ENCODE measurements at places on chromosomes 12 and 14. TPM values are rescaled to one million over a fixed set of nuclear protein-coding genes. Genes with fewer than 3 reads are reported as not detected.
A peak's percentile ranks its signal among the peaks of the same experiment; 100 is the strongest.

DNA sequence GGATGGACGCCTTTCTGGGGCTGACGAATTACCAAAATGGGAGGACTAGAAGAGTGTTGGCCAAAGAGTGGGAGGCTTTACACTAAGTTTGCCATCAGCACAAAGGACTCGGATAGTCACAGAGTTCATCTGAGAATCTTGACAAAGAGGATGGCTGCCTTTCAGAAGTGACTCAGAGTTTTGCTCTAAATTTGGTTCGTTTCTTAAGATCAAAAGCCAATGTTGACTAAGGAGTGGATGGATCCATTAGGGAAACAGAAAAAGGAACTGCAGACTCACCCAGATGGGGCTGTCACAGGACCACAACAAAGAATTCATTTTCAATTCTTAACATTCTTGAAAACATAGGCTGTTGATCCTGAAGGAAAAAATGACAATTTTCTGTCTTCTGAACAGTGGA lies 81.3 kb upstream of the DUSP6 start:
- H3K4me3 ChIP-seq, result no peak overlapping the region
- no peaks in the 10 kb centered on the region for H3K4me1 ChIP-seq
- no peak for DNase-seq
- H3K36me3 ChIP-seq, result peaks cover 4% of the 10 kb centered on the region

GRCh38 chr14:81716953-81717352 lies 183.3 kb upstream of the SEL1L start:
- no peak for DNase-seq
- no peaks in the 10 kb centered on the region for H3K4me1 ChIP-seq
- no peaks in the 10 kb centered on the region for H3K27me3 ChIP-seq
- H3K27ac ChIP-seq, result no peak overlapping the region
- H3K36me3 ChIP-seq, result no peaks in the 10 kb centered on the region

- DNase-seq, result no peak
- no peaks in the 10 kb centered on the region for H3K27me3 ChIP-seq
- H3K27ac ChIP-seq, result no peak overlapping the region
- no peaks in the 10 kb centered on the region for H3K4me1 ChIP-seq
- H3K36me3 ChIP-seq, result no peaks in the 10 kb centered on the region
These were observed 10.6 kb upstream of the SPPL3 start for GRCh38 chr12:120914794-120915193.

SMCO2 gene
- not detected for total RNA-seq

DNA sequence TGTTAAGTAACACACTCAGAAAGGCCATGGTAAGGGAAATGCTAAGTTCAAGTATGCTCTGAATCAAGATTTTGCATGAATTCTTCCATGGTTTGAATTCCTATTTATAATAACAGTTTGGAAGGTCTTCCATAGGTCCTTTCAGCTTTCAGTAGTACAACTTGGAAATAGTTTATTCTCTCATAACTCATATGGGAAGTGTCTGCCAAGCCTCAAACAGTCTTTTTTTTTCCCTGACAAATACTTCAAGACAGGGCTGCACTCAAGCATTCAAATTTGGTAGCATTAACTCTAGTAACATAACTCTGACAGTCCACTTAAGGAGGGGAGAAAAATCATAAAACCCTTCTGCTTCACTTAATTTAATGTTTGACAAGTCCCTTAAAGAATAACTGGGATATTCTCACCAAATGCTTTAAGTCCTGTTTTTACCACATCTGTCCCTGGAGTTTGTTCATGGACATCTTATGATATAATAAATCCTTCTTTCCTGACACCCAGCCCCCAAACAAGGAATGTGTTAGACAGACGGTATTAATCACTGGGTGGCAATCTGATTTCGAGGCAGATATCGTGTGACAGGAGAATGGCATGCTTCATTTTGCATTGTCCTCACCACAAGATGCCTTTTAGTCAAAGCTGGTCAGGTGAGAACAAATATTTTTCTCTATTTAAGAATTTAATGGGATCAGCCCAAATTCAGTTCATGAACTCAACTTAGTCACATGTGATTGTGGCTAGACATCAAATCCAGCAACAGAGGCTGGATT lies 165.7 kb downstream of the BMP4 start:
- no peaks in the 10 kb centered on the region for H3K36me3 ChIP-seq
- no peaks in the 10 kb centered on the region for H3K27me3 ChIP-seq
- no peak overlapping the region for H3K4me3 ChIP-seq
- no peaks in the 10 kb centered on the region for H3K4me1 ChIP-seq
- DNase-seq, result no peak
- no peak overlapping the region for H3K27ac ChIP-seq

EIF2S3B gene
- 0.73 TPM for total RNA-seq

NKX2-1 gene
- total RNA-seq, result not detected

SIX6 gene
- not detected for total RNA-seq

DNA sequence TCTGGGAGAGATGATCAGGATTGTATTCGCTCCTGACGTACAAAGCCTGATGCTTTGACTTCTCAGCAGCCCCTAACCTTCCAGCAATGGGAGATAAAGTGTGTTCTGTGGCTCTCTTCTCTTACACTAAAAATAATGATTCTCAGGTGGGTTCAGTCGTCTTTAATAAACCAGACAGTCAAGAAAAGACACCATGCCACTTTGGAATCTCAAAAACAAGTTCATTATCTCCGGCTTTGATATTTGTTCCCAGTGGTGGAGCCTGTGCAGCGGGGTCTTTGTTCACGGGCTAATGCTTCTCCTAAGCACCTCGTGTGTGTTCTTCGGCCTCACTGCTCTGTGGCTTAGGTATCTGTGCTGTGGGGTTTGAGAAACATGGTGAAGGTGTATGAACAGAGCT lies 1.6 kb downstream of the ACVR1B start:
- no peaks in the 10 kb centered on the region for H3K36me3 ChIP-seq
- no peak overlapping the region for H3K27ac ChIP-seq
- peaks cover 18% of the 10 kb centered on the region for H3K4me1 ChIP-seq
- DNase-seq, result no peak
- peaks cover 18% of the 10 kb centered on the region for H3K27me3 ChIP-seq
- H3K4me3 ChIP-seq, result no peak overlapping the region

DNA sequence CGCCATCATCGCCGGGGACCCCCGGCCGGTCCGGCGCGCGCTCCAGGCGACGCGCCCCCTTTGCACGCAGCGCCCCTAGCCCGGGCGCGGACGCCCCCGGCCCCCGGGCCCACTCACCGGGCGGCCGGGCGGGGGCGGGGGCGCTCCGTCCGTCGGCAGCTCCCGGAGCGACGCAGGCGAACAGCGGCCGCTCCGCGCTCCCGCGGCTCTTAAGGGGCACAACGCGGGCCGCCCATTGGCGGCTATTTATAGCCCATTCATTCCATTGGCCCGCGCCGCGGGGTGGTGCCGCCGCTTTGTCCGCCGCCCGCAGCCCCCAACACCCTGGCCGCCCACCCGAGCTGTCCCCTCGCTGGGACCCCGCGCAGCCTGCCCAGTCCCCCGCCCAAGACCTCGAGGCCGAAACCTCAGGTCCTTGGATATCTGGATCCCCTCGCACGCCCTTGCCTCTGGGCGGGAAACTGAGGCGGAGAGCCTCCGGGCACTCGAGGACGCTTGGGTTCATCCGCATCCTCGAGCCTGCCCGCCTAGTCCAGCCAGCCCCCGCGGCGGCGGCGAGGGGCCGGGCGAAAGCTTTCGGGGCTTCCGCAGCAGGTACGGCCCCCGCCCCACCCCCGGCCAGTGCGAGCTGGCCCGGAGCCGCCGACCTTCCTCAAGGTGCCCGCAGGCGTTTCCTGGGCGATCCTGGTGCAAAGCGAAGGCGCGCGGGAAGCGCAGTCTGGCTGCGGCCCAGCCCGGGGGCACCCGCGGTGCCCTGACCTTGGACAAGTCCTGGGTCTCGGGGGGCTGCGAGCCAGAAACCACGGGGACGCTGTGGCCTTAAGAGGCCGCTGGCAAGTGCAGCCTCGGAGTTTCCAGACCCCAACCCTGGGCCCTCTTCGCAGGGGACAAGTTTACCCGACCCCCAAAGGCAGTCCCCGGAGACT lies at the start of gene CKB:
Gene CKB, minus strand, starts transcription at position 182 of the 926 bp plus-strand sequence. CDS start 337 bp downstream, outside the sequence.
- peaks cover 32% of the 10 kb centered on the region for H3K27me3 ChIP-seq
- H3K27ac ChIP-seq, result no peak within 1 kb of the TSS
- H3K36me3 ChIP-seq, result no peaks in the 10 kb centered on the region
- DNase-seq, result peak; percentile 54

PTPRO gene
- total RNA-seq, result 17.8 TPM

DNA sequence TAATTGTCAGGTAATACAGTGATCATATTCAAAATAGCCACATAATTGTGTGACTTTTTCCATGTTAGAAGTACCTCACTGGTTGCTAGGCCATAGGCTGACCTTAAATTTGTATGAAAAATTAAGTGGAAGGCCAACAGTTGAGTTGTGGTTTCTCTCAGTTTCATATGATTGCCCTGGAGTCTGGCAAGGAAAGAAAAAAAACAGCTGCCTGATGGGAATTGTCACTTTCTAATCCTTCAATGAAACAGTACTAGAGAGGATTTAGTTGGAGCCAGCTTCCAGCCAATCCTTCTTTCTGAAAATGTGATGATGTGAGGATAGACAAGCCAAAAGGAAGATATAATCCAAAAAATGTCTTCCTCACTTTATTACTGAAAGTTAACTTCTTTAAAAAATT lies 113.6 kb downstream of the ALX1 start:
- no peaks in the 10 kb centered on the region for H3K36me3 ChIP-seq
- DNase-seq, result no peak
- H3K4me3 ChIP-seq, result no peak overlapping the region
